ENCODE measurements at places on chromosomes 11 and 22. TPM values are rescaled to one million over a fixed set of nuclear protein-coding genes. Genes with fewer than 3 reads are reported as not detected.

- no peak for DNase-seq
Observed at GRCh38 chr11:126392633-126393013, 37.1 kb downstream of the ST3GAL4 start.

DNA sequence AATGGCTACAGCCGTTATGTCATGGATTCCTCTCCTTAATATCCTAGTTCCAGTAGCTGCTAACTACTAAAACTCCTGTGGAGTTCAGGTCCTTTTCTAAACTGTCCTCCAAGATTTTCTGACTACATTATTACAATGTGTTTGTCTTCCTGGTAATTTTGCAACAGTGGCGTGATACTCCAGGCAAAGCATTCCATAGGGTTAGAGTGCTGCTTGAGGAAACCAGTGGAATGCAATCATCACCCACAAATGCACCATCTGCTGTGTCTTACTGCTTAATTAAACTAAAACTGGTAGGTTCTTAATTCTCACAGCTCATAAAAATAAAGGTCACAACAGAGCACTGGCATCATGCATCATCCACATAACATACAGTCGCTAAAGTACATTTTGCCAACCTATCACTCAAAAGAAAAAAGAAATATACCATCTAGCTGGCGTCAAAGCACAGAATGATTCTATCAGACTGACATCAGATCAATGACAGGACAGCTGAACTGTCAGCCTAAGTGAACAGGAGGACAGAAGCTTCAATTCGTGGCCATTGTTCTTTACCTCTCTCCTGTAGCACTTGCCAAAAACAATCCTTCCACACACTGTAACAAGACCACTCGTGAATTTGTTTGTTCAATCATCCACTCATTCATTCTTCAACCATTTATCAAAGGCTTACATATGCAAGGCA, 182.5 kb downstream of the CADM1 start:
- DNase-seq = no peak

Gene NDUFC2
- total RNA-seq = 189 TPM

- DNase-seq = no peak
Observed at GRCh38 chr11:102187416-102188151, 77.3 kb downstream of the YAP1 start.

DNA sequence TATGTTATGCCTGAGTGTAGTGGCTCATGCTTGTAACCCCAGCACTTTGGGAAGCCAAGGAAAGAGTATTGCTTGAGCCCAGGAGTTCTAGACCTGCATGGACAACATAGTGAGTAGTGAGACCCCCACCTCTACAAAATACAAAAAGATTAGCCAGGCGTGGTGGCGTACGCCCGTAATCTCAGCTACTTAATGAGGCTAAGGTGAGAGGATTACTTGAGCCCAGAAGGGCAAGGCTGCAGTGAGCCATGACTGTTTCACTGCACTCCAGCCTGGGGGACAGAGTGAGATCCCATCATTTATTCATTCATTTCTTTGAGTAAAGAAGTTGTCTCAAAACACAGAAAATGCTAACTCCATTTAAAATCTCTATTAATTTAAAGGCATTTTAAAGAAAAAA, 1061.6 kb downstream of the JRKL start:
- no peak for DNase-seq

DNA sequence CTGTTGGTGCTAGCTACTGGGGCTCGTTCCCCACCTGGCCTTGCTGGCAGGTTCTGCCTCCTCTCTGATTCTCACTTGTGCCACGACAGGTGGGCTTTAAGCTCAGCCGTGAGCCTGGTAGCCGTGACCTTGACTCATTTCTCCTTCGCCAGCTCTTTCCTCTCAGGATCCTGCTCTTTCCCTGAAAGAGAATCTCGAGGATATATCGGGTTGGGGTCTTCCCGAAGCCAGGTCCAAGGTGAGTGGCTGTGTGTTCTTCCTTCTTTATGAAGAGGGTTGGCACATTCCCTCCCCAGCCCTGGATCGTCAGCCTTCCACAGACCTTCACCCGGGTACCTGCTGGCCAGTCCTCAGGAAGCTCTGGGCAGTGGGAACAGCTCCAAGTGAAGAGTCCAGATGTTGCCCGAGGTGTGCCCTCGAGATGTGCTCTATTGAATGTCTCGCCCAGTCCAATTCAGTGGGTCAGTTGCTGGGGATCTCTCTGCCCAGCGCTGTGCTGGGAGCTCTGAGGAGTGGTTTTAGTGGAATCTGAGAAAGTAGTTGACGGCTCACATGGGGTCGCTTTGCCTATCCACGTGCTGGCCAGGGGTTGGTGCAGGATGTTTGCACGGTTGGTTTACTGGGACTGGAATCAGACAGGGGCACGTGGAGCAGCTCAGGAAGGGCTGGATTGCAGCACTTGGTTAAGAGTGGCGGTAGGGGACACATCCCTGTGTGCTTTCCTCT, 1.4 kb downstream of the ZNF74 start:
- no peak for DNase-seq

DNA sequence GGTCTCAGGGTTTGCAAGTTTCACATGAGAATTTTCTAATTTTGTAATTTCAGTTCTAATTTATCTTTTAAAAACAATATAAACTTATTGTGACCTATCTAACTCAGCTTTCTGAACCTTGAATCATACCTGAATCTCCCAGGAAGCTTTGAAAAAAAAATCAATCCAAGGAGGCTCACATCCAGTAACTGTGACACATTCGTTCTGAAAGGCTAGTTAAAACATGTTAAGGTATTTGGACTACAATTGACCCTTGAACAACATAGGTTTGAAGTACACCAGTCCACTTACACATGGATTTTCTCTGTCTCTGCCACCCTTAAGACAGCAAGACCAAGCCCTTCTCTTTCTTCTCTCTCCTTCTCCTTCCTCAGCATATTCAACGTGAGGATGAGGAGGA, 40.0 kb downstream of the DDI1 start:
- DNase-seq = no peak

GRCh38 chr11:120696597-120697218, 185.2 kb downstream of the GRIK4 start:
- DNase-seq = no peak

DNA sequence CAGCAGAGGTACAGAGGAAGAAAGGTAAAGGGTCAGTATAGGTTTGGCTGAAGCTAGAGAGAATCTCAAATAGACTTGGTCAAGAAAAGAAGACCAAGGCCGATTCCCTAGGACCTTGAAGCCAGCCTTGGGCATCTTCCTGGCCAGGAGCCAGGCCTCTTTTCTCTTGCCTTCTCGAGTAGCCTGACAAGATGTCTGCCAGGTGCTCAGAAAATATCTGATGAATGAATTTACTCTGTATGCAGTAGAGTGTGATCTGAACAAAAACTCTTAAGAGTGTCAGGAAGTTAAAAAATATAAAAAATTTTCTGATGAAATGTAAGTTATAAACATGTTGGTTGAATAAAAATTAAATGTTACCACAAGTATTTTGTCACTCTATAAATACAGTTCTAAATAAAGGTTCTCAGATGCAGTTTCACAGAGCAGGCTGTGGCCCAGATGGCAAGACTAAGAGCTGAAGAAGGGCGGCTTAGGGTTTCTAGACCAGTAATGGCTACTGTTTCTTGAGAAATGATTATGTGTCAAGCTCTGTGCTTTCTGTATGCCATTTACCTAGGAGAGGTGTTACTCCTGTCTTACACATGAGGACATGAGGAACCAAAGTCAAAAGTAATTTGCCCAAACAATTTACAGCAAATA, 98.1 kb downstream of the ATXN10 start:
- no peak for DNase-seq

DNA sequence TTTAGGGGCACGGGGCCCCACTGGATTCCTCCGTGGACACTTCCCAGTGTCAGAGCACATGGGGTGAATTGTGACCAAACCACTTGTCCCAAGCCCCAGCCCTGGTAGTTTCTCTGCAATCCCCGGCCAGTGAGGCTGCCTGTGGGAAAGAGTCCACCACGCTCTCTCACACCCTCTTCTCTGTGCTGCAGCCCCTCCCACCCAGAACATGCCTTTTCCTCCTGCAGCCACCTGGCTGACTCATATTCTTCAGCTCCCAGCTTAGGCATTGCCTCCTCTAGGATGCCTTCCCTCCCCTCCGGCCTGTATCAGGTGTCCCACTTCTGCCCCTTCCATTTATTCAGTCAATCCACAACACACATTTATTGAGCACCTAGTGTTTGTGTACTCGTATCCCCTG, 5.4 kb upstream of the RPS6KB2 start:
- no peak for DNase-seq

GRCh38 chr11:8732748-8733241, 50.2 kb downstream of the RPL27A start:
- DNase-seq = no peak

Gene P2RY2
- total RNA-seq = not detected

DNA sequence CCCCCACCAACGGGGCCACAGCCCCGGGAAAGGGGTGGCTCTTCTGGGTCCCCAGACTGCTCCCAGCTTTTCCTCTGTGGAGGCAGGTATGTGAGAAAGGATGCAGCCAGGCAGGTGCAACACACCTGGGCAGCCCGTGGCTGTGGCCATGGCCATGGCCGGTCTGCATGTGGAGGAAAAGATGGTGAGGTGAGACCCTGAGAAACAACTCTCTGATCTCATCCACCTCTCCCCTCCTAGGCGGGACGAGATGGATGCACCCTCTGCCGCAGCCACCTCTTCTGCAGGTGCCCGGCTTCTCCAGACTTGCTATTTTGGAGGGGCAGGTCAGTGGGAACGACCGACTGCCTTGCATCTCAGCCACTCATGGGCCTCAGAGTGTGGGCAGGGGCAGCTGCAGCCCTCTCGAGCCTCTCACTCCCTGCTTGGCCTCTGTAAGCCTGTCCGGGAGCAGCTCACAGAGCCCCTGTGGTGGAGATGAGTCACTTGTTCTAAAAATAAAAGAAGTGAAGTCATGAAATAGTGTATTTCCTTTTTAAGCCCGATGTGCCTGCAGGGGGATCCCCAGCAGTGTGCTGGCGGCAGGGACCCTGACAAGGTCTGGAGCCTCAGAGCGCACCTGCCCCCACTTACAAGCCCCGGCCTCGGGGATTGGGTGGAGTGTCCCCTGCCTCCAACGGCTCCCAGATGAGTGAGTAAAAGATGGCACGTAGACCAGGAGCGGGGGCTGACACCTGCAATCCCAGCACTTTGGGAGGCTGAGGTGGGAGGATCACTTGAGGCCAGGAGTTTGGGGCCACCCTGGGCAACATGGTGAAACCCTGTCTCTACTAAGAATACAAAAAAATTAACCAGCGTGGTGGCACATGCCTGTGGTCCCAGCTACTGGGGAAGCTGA, 10.7 kb downstream of the SMIM38 start:
- DNase-seq = no peak

Gene C11orf16
- total RNA-seq = not detected

DNA sequence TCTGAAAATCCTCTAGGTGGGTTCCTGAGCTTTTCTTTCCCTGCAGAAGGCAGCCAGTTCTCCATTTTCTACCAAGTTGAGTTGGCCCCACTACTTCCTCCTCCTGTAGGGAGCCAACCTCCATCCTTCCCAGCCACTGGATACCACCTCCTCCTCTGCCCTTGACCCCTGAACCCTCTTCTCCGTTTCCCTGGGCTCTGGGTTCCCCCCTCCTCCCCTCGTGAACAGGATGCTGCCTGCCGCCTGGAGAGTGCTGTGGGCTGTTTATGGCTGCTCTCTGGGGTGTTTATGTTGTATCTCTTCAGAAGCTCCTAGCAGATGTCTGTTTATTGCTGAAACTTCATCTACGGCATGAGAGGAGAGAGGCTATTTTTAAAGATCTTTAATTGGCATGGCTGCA, 8.6 kb downstream of the MICAL2 start:
- no peak for DNase-seq
